Central memory CD8-positive, alpha-beta T cell (primary cell): ENCODE measurements at places on chromosomes 2 and 18.

DNA sequence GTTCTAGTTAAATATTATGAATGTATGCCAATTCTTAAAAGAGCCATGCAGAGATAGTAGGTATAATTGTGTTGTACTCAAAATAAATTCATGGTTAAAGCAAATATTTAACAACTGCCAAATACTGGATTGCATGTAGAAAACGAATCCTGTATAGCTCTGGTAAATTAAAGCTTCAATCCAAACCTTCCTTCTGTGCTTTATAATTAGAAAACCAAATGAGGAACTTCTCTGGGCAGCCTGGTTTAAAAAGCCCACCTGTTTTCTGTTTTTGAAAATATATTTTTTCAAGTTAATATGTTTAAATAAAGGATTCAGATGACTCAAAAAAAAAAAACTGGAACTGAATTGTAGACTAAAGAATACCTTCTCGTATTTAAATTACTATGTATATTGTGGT, 48.3 kb upstream of the ITGA4 start:
- H3K27ac ChIP-seq, result no peak overlapping the region
- peaks cover 5% of the 10 kb centered on the region for H3K36me3 ChIP-seq
- H3K27me3 ChIP-seq, result no peaks in the 10 kb centered on the region
- no peak for DNase-seq

GRCh38 chr18:44840058-44840790, 159.5 kb downstream of the SETBP1 start:
- peaks cover 2% of the 10 kb centered on the region for H3K36me3 ChIP-seq
- H3K27me3 ChIP-seq, result no peaks in the 10 kb centered on the region
- H3K4me3 ChIP-seq, result no peak overlapping the region
- H3K4me1 ChIP-seq, result peaks cover 20% of the 10 kb centered on the region
- no peak for DNase-seq
- H3K27ac ChIP-seq, result no peak overlapping the region

- H3K36me3 ChIP-seq, result peaks cover 1% of the 10 kb centered on the region
- no peaks in the 10 kb centered on the region for H3K27me3 ChIP-seq
- DNase-seq, result no peak
- no peak overlapping the region for H3K4me3 ChIP-seq
These were observed 457.9 kb downstream of the PIK3C3 start for GRCh38 chr18:42412896-42413295.

- no peak for DNase-seq
- peaks cover 6% of the 10 kb centered on the region for H3K4me1 ChIP-seq
- peaks cover 3% of the 10 kb centered on the region for H3K36me3 ChIP-seq
- no peak overlapping the region for H3K27ac ChIP-seq
These were observed 22.3 kb downstream of the DTNB start for GRCh38 chr2:25651066-25651465.

- no peaks in the 10 kb centered on the region for H3K4me1 ChIP-seq
- no peaks in the 10 kb centered on the region for H3K27me3 ChIP-seq
- H3K4me3 ChIP-seq, result no peak overlapping the region
- no peak overlapping the region for H3K27ac ChIP-seq
- H3K36me3 ChIP-seq, result no peaks in the 10 kb centered on the region
These were observed 70.2 kb downstream of the CDH19 start for GRCh38 chr18:66533693-66534092.

GRCh38 chr2:232486558-232487384, 863 bp downstream of the ECEL1 start:
- peaks cover 2% of the 10 kb centered on the region for H3K36me3 ChIP-seq
- peaks cover 67% of the 10 kb centered on the region for H3K27me3 ChIP-seq
- no peak overlapping the region for H3K4me3 ChIP-seq

DNA sequence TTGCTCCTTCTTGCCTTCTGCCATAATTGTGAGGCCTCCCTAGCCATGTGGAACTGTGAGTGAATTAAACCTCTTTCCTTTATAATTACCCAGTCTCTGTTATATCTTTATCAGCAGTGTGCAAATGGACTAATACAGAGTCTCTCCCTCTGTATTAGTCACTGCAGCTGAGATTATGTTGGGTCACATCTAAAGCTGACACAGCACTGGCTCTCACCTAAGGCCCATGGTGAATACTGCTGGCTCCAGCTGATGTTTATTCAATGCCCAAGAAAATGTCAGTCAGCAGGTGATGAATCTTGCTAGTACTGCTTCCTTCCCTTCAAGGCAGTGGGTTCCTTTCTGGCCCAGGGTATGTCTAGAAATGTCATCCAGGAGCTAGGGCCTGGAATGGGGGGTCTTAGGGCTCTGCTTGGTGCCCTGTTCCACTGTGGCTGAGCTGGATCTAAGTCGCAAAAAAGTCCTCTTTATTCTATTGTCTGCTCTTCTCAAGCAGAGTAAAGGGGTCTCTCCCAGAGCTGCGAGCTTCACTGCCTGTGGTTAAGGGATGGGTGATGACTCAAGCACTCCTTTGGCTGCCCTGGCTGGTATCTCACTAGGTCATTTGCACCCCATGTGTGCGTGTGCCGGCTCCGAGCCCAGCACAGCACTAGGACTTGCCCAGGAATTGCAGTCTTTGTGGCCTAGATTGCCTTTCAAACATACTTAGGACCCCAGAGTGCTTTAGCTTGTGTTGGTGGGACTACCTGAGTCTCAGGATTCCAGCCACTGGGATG, 29.9 kb downstream of the PPP1R1C start:
- no peaks in the 10 kb centered on the region for H3K4me1 ChIP-seq
- no peak overlapping the region for H3K27ac ChIP-seq
- H3K4me3 ChIP-seq, result no peak overlapping the region
- no peaks in the 10 kb centered on the region for H3K36me3 ChIP-seq

GRCh38 chr2:78592491-78592890, 433.0 kb upstream of the REG3G start:
- H3K4me3 ChIP-seq, result no peak overlapping the region
- no peaks in the 10 kb centered on the region for H3K36me3 ChIP-seq
- DNase-seq, result no peak
- no peak overlapping the region for H3K27ac ChIP-seq
- no peaks in the 10 kb centered on the region for H3K4me1 ChIP-seq

- no peaks in the 10 kb centered on the region for H3K36me3 ChIP-seq
- H3K27ac ChIP-seq, result no peak overlapping the region
- H3K4me3 ChIP-seq, result no peak overlapping the region
- no peaks in the 10 kb centered on the region for H3K4me1 ChIP-seq
- DNase-seq, result no peak
These were observed 95.2 kb downstream of the TFCP2L1 start for GRCh38 chr2:121189661-121190381.

GRCh38 chr18:22322243-22322691, 95.4 kb downstream of the CTAGE1 start:
- peaks cover 12% of the 10 kb centered on the region for H3K4me1 ChIP-seq

DNA sequence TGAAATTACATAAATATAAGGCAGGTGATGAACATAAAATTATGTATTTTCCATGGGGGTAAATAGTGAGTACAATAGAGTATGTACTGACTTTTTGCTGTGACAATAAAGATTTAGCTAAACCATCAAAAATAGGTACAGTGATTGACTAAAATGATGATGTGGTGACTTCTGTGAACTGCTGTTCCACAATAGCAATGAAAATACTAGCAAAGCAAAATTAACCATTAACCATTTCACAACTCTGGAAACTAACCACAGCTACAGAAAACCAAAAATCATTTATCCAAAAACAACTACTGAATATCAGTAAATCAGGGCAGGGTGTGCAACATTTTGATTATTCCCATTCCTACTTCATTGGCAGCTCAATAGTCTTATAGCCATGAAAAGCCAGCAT, 161.4 kb upstream of the GYPC start:
- H3K27ac ChIP-seq, result no peak overlapping the region
- H3K36me3 ChIP-seq, result no peaks in the 10 kb centered on the region
- H3K4me3 ChIP-seq, result no peak overlapping the region

DNA sequence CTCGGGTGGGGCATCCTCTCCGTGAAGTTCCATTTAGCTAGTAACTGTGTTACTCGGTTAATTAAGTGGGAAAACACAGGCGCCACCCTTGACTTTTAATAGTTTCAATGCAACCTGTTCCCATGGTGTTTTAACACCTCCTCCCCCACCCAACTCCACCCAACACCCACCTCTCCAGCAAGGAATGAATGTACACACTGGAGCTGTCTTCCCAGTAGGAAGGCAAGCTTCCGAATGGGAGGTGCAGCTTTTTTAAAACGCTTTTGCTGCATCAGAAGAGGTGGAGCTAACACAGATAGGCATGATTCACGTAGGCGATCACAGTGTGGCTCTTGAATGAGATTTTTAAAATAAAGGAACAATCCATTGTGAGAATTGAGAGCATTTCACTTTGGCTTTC, 73.8 kb upstream of the AGAP1 start:
- no peaks in the 10 kb centered on the region for H3K4me1 ChIP-seq
- no peak for DNase-seq
- H3K27me3 ChIP-seq, result peaks cover 45% of the 10 kb centered on the region
- H3K27ac ChIP-seq, result no peak overlapping the region

DNA sequence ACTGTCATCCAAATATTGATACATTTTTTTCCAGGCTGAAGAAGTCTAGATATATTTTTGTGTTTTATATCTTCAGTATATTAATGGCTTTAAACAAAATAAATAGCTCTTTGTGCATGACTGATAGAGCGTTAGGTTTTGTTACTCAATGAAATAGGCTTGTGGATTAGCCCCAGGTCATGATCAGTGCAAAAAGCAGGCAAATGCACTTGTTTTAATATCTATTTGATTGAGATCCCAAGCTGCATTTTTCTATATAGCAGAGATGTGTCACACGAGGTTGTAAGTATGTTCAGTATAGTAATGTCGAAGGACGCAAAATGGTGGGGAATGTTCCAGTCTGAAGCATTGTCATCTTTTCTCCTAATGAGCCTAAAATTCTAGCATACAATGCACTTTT, 198.5 kb downstream of the ZNF407 start:
- H3K27me3 ChIP-seq, result no peaks in the 10 kb centered on the region
- DNase-seq, result no peak
- peaks cover 4% of the 10 kb centered on the region for H3K36me3 ChIP-seq
- H3K27ac ChIP-seq, result no peak overlapping the region
- H3K4me1 ChIP-seq, result peaks cover 17% of the 10 kb centered on the region
- H3K4me3 ChIP-seq, result no peak overlapping the region

GRCh38 chr2:213119061-213119809, 32.2 kb downstream of the IKZF2 start:
- H3K36me3 ChIP-seq, result peaks cover 7% of the 10 kb centered on the region
- H3K27ac ChIP-seq, result peak overlapping the region; percentile 47
- no peaks in the 10 kb centered on the region for H3K27me3 ChIP-seq
- no peak for DNase-seq
- peaks cover 32% of the 10 kb centered on the region for H3K4me1 ChIP-seq
- peak overlapping the region; percentile 10 for H3K4me3 ChIP-seq

DNA sequence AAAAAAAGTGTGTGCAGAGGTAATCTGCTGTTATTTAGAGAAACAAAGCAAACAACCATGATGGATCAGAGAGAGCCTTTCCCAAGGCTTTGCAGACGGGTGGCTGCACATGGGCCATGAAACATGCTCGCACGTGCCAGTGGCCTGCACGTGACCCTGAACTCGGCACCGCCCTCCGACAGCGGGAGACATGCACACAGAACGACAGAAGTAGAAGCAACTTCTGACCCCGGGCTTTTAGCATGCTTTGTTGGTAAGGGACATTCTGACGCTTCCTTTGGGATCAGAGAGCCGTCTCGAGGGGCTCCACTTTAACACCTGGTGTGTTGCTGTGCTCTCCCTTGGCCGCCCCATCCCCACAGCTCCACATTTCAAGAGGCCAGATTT, 112.5 kb downstream of the KCNF1 start:
- no peak for DNase-seq
- peaks cover 36% of the 10 kb centered on the region for H3K27me3 ChIP-seq
- no peaks in the 10 kb centered on the region for H3K4me1 ChIP-seq
- H3K27ac ChIP-seq, result no peak overlapping the region
- no peaks in the 10 kb centered on the region for H3K36me3 ChIP-seq
- H3K4me3 ChIP-seq, result no peak overlapping the region

- no peak overlapping the region for H3K4me3 ChIP-seq
- peaks cover 1% of the 10 kb centered on the region for H3K36me3 ChIP-seq
- no peak overlapping the region for H3K27ac ChIP-seq
- no peak for DNase-seq
These were observed 82.8 kb downstream of the TMEM17 start for GRCh38 chr2:62423235-62423634.

GRCh38 chr2:10329580-10329879, 26.8 kb downstream of the HPCAL1 start:
- no peaks in the 10 kb centered on the region for H3K27me3 ChIP-seq
- peaks cover 14% of the 10 kb centered on the region for H3K36me3 ChIP-seq
- peak overlapping the region; percentile 98 for H3K4me3 ChIP-seq

- H3K4me3 ChIP-seq, result no peak overlapping the region
- H3K4me1 ChIP-seq, result no peaks in the 10 kb centered on the region
These were observed 57.8 kb upstream of the NEUROD1 start for GRCh38 chr2:181738074-181738473.

- H3K27me3 ChIP-seq, result peaks cover 11% of the 10 kb centered on the region
- no peak for DNase-seq
- no peaks in the 10 kb centered on the region for H3K36me3 ChIP-seq
- no peak overlapping the region for H3K27ac ChIP-seq
These were observed 134.8 kb upstream of the DOCK10 start for GRCh38 chr2:225177098-225177497.

DNA sequence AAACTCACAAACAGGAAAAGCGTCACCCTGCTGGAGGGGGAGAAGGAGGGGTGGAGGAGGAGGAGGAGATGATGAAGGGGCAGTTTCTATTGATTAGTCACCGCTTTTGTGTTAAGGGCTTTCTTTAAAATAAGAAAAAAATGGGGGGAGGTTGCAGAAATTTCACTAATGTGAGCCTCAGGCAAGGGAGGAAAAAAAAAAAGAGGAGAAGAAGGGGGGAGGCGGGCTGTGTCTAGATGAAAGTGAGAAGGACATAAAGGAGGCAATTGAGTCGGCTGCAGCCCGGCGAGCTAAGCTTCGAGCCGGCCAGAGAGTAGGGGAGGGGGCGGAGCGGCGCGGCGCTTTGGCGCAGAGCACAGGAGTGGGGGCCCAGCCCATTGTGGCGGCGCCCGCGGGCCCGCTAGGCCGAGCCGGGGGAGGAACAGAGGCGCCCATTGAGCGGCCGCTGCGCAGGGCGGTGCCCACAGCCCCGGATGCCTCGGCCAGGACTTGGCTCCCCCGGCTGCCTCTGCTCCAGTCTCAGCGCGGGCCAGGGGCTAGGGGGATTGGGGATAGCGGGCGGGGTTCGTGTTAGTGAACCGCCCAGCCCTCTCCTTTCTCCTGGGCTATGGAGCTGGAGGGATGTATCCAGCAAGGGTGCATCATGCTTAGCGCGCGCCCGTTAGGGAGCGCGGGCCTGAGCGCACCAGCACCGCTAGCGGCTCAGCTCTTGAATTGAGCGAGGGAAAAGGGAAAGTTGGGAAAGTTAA, 7.9 kb downstream of the PAX3 start:
- no peak overlapping the region for H3K27ac ChIP-seq
- H3K4me1 ChIP-seq, result peaks cover 12% of the 10 kb centered on the region
- H3K36me3 ChIP-seq, result peaks cover 2% of the 10 kb centered on the region

- no peak for DNase-seq
- H3K27ac ChIP-seq, result no peak overlapping the region
These were observed 270.9 kb upstream of the TCF4 start for GRCh38 chr18:55858661-55859515.

- no peaks in the 10 kb centered on the region for H3K4me1 ChIP-seq
- H3K36me3 ChIP-seq, result no peaks in the 10 kb centered on the region
- H3K27ac ChIP-seq, result no peak overlapping the region
- no peaks in the 10 kb centered on the region for H3K27me3 ChIP-seq
These were observed 84.5 kb downstream of the RAPH1 start for GRCh38 chr2:203450561-203450960.

- H3K4me3 ChIP-seq, result no peak overlapping the region
- no peak for DNase-seq
These were observed 81.1 kb upstream of the ITGB6 start for GRCh38 chr2:160281213-160281612.

GRCh38 chr18:40534723-40535122, 1420.3 kb upstream of the PIK3C3 start:
- H3K36me3 ChIP-seq, result peaks cover 2% of the 10 kb centered on the region
- no peaks in the 10 kb centered on the region for H3K4me1 ChIP-seq
- H3K4me3 ChIP-seq, result no peak overlapping the region
- no peak overlapping the region for H3K27ac ChIP-seq

- DNase-seq, result no peak
- no peaks in the 10 kb centered on the region for H3K27me3 ChIP-seq
- H3K27ac ChIP-seq, result no peak overlapping the region
- H3K4me1 ChIP-seq, result no peaks in the 10 kb centered on the region
These were observed 24.1 kb downstream of the FAM228B start for GRCh38 chr2:24147364-24147763.
